ENCODE measurements at places on chromosomes 16 and 17. TPM values are rescaled to one million over a fixed set of nuclear protein-coding genes. Genes with fewer than 3 reads are reported as not detected.

DNA sequence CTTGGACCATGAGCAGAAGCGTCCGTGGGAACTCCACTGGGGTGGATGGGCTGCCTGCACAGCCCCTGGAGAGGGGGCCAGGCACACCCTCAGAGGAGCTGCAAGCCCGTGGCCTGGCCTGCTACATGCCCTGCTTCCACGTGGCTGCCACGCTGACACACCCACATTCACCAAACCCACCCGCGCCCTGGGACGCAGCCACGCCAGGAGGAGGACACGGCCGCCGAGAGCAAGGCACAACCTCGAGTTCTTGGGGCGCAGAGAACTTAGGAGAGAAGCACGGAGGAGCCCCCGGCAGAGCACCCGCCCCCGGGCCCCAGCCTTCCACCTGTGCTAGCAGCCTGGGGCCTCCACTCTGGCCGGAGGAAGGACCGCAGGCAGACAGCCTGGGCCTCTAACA, 18.8 kb downstream of the CASKIN1 start:
- no peak for DNase-seq

GRCh38 chr16:51607201-51607651, 456.2 kb upstream of the SALL1 start:
- DNase-seq = no peak

GRCh38 chr17:78561166-78561565, 16.0 kb downstream of the DNAH17 start:
- DNase-seq = no peak

- DNase-seq = peak; percentile 98
Observed at GRCh38 chr17:2406903-2407790, 6.3 kb upstream of the MNT start.

GRCh38 chr17:29621751-29622194, 939 bp downstream of the CORO6 start:
- DNase-seq = no peak

- no peak for DNase-seq
Observed at GRCh38 chr17:57687642-57688041, 57.5 kb downstream of the CCDC182 start.

DNA sequence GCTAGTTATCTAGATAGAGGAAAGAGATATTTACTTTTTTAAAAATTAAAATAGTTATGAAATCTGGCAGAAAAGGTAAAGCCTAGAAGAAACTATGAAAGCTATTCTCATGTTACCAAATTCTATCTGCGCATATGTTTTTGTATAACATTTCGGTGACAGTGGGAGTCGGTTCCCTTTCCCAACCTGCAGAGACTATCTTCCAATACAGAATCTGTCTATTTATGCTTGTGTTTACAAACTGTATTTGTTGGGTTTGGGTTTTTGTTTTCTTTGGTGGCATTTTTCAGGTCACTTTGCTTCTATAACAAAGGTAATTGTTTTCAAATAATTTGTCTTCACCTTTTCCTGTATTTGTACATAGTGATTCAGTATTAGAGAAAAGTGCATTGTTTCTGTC, 69.8 kb downstream of the YPEL2 start:
- DNase-seq = no peak

DNA sequence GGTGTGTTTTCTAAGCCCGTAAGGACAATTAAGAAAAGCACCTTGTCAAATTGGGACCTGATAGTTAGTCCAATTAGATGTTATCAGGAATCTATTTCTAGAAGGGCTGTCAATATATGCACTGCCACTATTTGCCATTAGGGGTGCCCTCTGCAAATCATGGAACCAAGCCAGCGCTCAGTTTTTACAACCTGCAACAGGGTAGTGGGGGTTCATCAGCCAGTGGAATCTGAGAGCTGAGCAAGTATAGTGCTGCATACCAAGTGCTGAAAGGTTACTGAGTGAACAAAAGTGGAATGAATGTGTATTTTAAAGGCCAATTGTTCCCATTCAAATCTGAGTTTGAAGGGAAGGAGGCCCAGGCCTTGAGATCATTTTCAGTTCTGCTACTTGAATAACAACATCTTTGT, 10.4 kb downstream of the PRR11 start:
- DNase-seq = peak; percentile 28

GRCh38 chr17:80374732-80375585, 40.0 kb upstream of the ENDOV start:
- no peak for DNase-seq

GRCh38 chr16:86773354-86773715, 195.0 kb downstream of the FOXL1 start:
- no peak for DNase-seq

DNA sequence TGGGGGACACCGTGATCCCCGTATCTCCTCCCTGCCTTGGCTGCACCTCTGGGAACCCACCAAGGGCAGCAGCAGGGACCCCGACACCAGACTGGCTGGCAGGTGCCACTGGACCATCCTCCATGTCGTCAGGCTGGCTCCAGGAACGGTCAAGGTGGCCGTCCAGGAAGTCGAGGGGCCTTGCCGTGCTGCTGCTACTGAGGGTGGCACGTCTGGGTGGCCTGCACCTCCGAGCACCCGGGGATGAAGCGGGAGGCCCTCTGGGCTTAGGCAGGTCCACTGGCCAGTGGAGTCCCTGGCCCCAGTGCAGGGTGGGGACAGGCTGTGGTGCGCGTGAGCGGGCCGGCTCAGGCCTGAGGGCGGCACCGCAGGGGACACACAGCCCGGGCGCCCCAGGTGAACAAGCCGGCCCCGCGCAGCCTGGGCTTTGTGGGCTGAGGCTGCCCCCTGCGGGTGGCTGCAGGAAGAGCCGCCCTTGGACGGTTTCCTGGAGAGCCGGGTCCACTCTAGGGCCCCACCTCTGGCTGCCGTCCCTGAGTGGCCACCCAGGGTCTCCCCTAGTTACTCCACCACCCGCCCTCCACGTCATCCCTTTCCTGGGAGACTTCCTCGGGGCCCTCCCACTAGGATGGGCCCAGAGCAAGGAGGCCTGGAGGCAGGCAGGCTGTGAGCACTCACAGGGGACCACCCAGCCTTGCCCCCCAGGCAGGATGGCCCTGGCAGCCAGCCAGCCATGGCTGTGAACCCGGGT, 42.8 kb upstream of the ZC3H18 start:
- peak; percentile 23 for DNase-seq

- no peak for DNase-seq
Observed at GRCh38 chr17:81398832-81399411, 3.7 kb downstream of the BAHCC1 start.

DNA sequence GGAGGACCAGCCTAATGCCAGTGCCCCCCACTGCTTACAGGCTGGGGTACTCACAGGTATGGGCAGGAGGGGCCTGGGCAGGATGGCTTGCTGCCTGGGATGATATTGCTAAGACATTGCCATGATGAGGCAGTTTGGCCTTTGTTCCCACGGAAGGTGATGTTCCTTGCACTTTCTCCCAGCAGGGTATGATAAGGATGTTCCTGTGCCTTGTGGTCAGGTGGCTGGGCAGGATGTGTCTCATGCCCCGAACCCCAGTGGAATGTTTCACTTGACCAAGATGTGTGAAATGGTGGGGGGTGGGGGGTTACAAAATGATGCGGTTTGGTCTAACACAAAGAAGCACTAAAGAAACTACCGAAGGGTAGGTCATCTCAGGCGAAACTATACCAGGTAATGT, 337.8 kb upstream of the ZFHX3 start:
- DNase-seq = no peak

DNA sequence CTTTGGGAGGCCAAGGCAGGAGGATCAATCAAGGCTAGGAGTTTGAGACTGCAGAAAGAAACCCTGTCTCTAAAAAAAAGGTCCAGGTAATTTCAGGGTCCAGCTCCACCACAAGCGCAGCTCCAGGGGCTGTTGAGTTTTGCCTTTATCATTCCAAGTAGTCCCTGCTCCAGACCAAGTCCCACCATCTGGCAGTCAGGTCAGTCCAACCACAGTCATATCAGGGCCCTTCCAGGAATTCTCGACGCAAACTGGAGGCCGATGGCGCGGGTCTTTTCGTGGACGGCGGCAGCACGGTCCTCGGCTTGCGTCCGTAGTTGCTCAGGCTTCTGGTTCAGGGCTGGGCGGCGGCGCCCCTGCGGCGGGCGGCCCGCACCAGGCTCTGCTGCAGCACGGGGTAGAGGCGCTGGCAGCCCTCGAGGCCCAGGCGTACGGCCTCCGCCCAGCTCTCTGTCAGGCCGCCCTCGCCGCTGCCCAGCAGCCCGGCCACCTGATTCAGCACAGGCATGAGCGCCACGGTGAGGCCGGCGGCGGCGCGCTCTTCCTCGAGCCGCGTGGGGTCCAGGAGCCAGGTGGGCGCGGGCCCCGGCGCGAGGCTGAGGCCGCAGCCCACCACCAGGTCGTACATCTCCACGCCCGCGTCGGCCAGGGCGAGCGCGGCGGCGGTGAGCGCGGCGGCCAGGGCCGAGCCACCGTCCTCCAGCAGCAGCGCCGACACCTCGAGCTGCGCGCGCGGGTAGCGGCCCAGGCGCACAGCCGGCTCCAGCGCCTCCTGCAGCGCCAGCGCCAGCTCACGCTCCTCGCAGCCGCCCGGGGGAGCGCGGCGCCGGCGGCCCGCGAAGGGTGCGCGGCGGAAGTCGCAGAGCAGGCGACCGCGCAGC, 752 bp downstream of the EXOSC6 start:
- peak; percentile 48 for DNase-seq

GRCh38 chr16:11218604-11218962, 37.4 kb downstream of the SOCS1 start:
- no peak for DNase-seq

ZSCAN10 gene
- not detected for total RNA-seq

KRT23 gene
- 1.5 TPM for total RNA-seq

SOST gene
- not detected for total RNA-seq

RCVRN gene
- not detected for total RNA-seq

COPZ2 gene
- total RNA-seq = 11.2 TPM
